CD4-positive, alpha-beta T cell treated with Interleukin-17A for 1 hour (primary cell): ENCODE measurements at places on chromosomes 7 and 10.
A peak's percentile ranks its signal among the peaks of the same experiment; 100 is the strongest.

GRCh38 chr10:50210876-50211275, 40.4 kb downstream of the ASAH2 start:
- DNase-seq, result no peak

DNA sequence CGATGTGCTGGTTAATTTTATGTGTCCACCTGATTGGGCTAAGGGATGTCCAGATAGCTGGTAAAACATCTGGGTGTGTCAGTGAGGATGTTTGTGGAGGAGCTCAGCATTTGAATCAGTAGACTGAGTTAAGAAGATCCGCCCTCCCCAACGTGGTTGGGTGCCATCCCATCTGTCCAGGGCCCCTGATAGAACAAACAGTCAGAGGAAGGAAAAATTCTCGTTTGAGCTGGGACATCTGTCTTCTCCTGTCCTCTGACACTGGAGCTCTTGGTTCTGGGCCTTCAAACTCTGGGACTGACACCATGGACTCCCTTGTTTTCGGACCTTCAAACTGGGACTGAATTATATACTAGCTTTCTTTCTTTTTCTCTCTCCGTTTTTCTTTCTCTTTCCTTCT, 59.6 kb downstream of the CARD11 start:
- DNase-seq, result no peak

DNA sequence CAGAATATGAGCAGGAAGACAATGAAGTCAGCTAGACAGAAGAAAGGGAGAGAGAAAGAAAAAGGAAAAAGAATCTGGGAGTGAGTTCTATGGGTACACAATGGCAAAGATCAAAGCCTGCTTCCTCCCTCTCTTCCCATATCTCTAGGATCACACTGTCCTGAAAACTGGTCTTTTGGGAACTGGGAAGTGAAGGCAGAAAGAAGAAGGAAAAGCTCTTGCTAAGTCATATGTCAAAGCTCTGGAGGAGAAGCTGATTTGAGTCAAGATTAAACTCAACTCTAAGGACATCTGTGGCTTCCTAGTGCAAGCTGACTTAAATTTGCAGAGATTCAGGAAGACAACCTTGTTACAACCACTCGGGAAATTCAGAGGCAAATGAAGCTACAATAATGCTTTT, 147.5 kb downstream of the DOCK4 start:
- no peak for DNase-seq

- DNase-seq, result peak; percentile 22
Observed at GRCh38 chr7:20310963-20311742, 19.5 kb upstream of the ITGB8 start.

DNA sequence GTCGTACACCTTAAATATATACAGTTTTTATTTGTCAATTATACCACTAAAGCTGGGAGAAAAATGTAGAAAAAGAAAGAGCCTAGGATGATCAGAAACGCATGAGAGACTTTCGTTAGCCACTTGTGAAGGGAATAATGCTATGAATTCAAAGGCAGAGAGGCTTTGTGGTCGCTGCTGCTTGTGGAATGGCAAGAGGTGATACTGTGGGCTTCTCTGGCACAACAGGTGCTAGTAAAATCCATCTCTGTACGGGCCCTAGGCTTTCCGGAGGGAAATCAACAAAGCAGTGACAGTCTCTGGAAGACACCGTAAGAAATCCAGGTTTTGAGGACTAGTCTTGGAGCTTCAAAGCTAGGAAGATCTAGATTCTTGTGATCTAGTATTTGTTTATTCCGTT, 52.6 kb downstream of the LRRC72 start:
- no peak for DNase-seq

- no peak for DNase-seq
Observed at GRCh38 chr7:74380720-74381119, 73.0 kb upstream of the GTF2IRD1 start.
